ENCODE measurements at places on chromosomes 6 and 20.

DNA sequence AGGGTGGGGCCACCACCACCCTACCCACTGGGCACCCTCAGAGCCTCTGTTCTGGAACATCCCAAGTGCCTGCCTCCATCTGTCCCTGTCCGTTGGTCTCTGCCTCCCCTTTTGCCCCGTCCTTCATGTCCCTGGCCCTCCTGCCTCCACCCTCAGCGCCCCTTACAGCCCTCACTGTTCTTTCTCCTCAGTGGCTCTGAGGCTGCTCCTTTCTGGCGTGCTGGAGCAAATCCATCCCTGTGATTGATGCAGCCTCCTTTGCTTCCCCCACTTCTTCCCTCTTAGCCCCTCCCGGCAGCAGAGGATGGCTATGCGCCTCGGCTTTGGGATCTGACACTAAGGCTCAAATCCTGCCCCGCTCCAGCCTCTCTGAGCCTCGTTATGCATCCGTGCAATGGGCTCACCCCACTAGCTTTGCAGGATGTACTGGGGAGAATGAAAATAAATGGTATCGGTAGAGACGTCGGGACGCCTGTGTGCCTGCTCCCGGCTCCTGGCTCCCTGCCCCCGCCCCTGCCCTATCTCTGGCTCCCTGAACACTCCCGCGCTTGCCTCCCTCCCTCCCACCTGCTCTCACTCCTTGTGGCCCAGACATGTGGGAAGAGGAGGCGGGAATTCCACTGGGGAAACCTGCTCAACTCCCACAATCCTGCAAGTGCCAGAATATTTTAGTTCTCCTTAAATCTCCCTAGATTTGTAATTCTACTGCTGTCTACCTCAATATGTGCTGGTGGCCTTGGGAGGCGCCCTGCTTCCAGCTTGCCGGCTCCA is 13.1 kb downstream of the VSTM2L start:
- no peaks in the 10 kb centered on the region for H3K27me3 ChIP-seq
- no peak for DNase-seq
- H3K4me1 ChIP-seq: no peaks in the 10 kb centered on the region
- no peak overlapping the region for H3K27ac ChIP-seq
- H3K4me3 ChIP-seq: no peak overlapping the region
- no peaks in the 10 kb centered on the region for H3K36me3 ChIP-seq

DNA sequence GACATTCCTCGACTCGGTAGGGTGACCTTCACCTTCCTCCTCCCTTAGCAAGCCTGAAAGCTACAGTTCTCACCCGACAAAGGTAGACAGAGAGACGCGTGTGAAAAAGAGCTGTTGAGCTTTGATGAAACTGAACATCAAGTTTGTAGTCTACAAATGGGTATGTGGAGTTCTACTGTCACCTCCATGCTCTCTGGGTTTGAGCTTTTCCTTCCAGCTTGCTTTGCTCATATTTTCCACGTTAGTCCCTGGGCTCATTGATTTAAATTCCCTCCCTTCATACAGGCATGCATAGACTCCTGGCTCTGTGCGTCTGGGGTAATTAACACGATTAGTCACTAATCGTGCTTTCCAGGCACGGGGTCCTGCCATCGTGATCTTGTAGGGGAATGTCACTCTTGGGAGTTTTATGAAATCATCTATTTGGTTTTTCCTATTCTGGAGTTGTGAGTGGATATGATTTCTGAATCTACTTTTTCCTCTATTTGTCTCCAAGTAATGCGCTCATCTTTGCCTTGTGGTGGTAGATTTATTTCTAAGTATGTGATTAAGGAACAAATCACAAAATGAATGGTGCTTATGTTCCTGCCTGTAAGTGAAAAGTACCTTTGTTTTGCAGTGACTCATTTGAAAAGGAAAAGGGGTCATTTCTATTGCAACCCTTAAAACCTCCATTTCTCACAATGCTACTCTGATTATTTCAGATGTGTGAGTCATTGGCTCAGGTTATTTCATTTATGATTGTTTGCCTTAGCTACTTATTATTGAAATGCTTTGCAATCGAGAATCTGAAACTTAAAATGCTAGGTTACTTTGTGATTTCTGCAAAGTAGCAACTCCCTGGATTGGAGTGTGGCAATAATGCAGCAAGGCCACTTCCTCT is 154.6 kb downstream of the ZDHHC14 start:
- no peaks in the 10 kb centered on the region for H3K36me3 ChIP-seq
- H3K4me3 ChIP-seq: no peak overlapping the region

DNA sequence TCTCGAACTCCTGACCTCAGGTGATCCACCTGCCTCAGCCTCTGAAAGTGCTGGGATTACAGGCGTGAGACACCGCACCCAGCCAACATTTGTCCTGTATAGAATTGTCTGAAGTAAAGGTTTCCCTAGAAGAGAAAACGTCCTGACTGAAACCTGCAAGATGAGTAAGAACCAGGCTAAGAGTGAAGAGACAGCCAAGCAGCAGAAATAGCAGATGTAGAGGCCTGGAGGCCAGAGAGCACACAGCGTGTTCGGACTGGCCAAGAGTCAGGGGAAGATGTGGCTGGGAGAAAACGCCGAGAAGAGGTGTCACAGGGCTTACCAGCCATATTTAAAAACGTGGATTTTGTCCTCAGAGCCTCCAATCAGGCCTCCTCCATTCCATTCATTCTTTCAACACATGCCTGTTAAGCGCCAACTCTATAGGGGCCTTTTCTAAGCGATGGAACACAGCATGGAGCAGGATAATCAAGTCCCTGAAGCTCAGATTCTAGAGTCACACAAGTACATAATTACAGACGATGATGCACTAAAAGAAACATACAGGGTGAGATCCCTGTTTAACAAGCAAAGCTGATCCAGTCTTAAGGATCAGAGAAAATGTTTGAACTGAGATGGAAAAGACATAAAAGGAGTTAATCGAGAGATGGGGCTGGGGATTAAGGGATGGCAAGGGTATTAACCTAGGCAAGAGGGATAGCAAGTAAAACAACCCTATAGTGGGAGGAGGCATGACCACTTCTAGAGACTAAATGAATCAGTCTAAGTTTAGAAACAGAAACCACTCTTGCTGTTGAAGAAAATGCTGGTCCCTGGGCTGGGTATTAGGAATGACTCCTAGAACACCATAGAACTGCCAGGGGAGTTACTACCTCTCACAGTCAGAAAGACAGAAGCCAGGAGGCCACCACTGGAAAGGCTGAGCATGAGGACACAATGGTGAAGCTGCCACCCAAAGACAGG is 4.8 kb downstream of the ZCCHC3 start:
- H3K4me3 ChIP-seq: no peak overlapping the region
- DNase-seq: no peak
- peaks cover 4% of the 10 kb centered on the region for H3K36me3 ChIP-seq

GRCh38 chr6:74651948-74652842 is 553.7 kb downstream of the COL12A1 start:
- H3K27ac ChIP-seq: no peak overlapping the region
- H3K27me3 ChIP-seq: no peaks in the 10 kb centered on the region
- no peak overlapping the region for H3K4me3 ChIP-seq
- H3K4me1 ChIP-seq: no peaks in the 10 kb centered on the region
- DNase-seq: no peak
- H3K36me3 ChIP-seq: no peaks in the 10 kb centered on the region

Measured in Caco-2 (cell line).